ENCODE measurements at places on chromosomes 5 and 9.

DNA sequence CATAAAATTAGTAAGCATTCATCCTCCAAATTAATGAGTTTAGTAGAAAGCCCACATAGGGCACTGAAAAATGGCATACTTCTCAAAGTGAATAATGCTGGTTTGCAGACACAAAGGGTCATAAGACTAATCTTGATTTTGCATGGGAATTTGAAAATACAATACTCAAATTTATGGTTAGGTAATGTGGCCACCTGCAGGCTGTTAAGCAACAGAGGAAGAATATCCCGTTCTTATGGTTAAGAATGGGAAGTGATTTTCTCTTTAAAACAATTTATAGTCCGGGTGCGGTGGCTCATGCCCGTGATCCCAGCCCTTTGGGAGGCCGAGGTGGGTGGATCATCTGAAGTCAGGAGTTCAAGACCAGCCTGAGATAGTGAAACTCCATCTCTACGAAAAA lies 9.4 kb upstream of the PLCXD3 start:
- no peak for DNase-seq

DNA sequence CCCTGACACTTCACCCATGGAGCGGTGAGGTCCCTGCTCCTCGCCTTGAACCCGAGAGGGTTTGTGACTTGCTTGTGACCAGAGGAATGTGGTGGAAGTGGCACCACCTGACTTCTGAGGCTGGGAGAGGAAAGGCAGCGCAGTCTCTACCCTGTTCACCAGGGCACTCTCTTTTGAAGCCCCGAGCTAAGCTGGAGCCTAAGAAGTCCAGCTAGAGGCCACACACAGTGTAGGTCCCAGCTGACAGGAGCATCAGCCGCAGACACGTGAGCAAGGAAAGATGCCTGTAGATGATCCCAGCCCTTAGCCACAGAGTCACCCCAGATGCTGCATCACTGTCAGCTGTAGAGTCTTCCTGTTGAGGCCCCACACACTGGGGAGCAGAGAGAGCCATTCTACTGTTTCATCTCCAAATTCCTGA lies 1.7 kb upstream of the ANGPTL2 start:
- no peak for DNase-seq

- no peak for DNase-seq
These were observed 56.8 kb upstream of the CNOT6 start for GRCh38 chr5:180437336-180437735.

DNA sequence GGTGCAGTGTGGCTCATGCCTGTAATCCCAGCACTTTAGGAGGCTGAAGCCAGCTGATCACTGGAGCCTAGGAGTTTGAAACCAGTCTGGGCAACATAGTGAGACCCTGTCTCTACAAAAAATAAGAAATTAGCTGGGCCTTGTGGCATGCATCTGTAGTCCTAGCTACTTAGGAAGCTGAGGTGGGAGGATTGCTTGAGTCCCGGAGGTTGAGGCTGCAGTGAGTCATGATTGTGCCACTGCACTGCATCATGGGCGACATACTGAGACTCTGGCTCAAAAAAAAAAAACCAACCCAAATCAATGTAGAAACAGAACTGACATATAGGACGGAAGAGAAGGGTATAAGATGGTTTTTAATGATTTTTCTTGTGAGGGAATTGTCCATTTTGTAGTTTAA lies 27.7 kb downstream of the G3BP1 start:
- no peak for DNase-seq

DNA sequence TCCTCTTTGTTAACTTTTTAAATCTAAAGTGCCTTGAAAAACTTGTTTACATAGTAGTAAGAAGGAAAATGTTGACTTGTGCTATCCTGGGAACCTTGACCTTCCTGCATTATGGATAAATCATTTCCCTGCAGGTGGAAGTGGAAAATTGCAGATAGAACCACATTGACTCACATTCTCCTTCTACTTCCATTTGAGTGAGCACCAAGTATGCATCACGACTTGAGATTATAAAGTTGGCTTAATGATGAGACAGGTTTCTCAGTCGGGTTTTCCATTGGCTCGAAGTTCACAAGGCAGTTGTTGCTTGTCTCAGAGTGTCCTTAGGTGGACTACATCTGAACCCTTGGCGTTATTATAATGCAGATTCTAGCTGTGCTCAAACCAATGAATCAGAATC lies 39.9 kb downstream of the DOCK8 start:
- no peak for DNase-seq

DNA sequence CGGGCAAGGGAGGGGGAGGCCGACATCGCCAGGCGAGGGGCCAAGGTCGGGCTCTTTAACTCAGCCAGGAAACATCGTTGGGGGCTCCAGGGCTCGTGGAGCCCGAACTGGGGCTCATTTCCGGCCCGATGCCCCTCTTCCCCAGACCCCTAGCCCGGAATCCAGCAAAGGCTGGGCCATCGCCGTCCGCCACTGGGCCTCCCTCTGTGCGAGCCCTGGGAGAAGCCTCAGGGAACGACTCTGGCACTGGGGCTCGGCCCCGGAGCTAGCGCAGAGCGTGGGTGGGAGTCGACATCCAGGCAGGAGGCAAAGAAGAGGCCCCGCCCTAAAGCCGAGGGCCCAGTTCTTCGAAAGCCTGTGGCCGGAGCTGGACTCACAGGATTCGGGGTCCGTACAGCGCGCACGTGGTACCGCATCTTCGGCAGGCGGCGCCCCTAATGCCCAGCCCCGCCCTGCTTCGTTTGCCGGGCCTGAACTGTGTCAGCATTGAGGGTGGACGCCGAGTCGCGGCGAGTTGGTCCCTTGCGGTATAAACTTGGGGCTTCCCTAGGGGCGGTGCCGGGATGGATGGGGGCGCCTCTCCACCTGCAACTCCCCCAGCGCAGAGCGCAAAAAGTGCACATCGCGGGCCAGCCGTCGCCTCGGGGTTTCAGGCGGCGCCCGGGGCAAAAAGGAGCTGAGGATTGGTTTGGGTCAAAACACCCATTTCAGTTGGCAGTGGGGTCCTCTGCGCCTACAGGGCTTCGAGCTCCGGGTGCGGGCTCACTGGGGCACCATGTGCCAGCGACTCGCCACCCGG lies 3.6 kb upstream of the PAX5 start:
- DNase-seq: no peak

DNA sequence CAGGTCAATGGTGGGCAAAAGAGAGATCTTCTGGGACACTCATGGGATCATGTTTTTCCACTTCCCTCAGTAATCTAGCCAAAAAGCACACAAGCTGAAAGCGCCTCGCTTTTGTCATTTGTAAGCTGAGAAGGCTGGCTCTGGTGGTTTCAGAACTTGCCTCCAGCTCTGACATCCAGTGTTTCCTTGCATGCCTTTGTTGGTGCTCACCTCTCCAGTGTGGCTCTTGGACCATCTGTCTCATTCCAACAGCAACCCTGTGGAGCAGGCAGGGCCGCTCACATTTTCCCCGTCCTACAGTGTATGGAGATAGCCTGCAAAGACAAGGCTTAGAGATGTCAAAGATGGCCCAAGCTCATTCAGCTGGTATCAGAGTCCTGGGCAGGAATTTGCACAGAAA lies 160.8 kb upstream of the KLF4 start:
- DNase-seq: no peak

GRCh38 chr9:8809741-8810140 lies 1010.2 kb upstream of the DMAC1 start:
- DNase-seq: no peak

GRCh38 chr9:81410201-81410600 lies 279.1 kb downstream of the TLE1 start:
- DNase-seq: no peak
